ENCODE measurements at places on chromosomes 16 and 17.

DNA sequence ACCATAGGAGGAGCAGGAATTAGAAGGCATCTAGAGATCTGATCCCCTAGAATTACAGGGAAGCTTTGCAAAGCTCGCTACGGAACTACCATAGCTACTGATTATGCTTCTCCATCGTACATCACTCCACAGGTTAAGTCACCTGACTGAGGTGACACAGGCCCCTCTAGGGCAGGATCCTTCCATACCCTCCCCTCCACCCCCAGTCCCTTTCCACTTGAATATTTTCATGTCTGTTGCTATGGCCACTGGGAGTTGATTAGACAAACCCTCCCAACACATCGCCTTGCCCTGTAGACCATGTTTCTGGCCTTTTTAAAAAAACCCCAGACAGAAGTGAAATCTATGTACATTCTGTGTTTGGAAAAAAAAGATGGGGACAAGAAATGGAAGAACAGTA lies 287.1 kb downstream of the SOX9 start:
- DNase-seq: no peak

- no peak for DNase-seq
Measured at GRCh38 chr17:68249354-68249765, 1.5 kb downstream of the AMZ2 start.

GRCh38 chr16:75703306-75703705 lies 2.0 kb upstream of the DUXB start:
- DNase-seq: no peak

- no peak for DNase-seq
Measured at GRCh38 chr17:71926746-71927398, 193.9 kb upstream of the SOX9 start.

DNA sequence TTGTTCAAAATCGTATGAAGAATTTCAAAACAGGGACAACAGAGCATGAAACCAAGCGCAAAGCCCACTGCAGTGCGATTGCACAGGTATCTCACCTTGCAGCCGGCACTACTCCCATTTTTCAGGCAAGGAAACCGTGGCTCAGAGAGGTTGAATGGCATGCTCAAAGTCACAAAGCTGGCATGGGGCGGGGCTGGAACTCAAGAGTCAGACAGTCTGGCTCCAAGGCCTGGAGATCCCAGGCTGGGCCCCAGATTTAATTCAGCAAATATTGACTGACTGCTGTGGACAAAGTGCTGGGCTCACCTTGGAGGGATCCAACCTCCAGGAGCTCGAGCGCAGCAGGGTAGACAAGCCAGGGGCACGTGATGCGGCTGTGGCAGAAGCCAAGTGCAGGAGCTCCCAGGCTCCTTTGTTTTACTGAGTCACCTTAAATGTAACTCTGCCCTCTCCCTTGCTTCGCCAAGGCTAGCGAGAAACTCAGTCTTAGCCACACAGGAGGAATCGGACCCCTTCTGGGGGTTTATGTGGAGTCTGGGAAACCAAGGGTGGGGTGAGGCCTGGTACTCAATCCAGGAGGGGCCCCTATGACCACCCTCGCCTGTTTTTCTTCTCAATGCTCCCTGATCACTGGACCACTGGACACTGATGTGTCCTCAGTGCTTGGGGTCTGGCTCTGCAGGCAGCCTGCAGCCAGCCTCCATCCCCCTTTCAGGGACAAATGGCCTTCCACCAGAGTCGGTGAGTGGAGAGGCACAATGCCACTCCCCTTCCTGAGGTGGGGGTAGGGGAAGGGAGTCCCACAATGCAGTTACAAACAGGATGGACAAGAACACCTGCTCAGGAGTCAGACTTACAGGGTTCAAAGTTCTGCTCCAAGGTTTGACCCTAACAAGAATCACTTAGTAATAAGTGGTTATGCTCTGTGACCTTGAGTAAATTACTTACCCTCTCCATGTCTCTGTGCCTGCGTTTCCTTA lies 3.9 kb upstream of the SPATA20 start:
- no peak for DNase-seq

GRCh38 chr17:17356149-17356930 lies 53.2 kb downstream of the NT5M start:
- DNase-seq: peak; percentile 27

DNA sequence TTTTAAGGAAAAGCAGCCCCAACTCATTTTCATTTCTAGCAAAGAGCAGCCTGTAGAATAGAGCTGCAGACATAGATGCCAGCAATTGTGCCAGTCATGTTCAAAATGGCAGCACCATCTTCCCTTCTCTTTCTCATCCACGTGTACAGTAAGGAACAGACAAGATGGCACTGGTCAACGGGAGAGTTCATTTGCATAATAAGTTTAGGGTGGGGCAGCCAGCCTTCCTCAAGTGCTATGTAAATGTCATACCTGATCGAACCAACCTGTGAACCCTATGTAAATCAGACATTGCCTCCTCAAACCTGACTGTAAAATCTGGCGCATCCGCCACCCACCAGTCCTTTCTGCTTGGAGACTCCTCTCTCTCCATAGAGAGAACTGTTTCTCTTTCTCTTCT lies 150.0 kb upstream of the CDH13 start:
- DNase-seq: no peak

DNA sequence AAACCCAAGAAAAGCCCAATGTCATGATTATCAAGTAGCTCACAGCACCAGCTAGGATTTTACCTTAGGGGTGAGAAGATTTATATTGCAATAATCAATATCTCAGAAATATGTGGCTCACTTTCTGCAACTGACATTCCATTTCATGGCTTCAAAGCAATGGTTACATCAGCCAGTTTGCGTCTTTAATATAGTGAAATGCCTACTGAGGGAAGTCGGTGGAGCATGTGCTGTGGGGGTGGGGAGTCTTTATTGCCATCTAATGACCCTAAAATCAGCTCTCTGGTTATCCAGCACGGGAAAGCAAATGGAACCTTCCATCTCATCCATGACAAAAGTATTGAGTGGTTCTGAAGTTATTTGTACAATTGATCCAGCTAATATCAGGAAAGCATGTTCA lies 395.5 kb downstream of the CA10 start:
- DNase-seq: no peak

DNA sequence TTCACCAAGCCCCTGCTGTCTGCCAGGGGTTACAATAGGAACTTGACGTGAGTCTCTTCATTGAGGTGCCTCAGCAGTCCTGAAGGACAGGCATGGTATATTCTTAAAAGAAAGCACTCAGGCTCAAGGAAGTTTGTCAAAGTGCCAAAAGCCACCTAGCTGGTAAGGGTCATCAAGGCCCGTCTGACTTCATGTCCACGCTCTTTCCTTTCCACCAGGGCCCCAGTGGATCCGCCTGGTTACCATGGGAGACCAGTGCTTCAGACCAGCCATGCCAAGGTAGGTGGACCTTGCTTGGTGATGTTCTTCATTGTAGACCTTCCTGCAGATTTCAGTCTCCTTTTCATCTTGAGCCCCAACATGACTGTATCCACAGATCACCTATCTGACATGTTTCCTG lies 27.6 kb upstream of the CCL1 start:
- DNase-seq: no peak

- DNase-seq: no peak
Measured at GRCh38 chr16:55949518-55949917, 74.3 kb upstream of the CES5A start.

GRCh38 chr16:4767872-4768548 lies 1.0 kb upstream of the ZNF500 start:
- DNase-seq: no peak

DNA sequence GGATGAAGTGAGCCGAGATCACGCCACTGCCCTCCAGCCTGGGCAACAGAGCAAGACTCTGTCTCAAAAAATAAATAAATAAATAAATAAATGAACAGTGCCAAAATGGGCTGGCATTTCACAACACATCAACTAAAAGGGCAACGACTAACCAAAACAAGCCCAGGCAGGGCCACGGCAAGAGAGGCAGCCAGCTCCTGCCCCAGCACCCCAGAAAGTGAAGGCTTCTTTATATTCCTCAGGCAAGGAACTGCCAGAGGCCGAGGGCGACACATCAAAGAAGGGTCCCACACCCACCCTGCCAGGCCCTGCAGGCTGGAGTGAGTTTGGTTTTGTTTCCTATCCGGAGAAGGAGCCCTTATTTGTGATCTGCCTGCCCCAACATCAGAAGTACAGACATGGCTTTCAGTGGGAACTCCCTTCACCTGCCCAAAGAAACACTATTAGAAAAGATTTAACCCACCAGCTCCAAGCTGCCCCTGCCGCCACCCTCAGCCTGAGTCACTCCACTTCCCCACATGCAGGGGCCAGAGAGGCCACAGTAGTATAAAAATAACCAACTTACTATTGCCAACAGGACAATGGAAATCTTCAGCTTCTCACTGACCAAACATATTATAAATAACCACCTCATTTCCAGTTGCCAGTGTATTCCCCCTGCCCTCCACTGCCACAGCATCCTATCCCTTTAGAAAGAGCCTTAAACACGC lies 8.0 kb downstream of the FBXO31 start:
- no peak for DNase-seq

- no peak for DNase-seq
Measured at GRCh38 chr16:12724226-12724625, 79.5 kb downstream of the CPPED1 start.

DNA sequence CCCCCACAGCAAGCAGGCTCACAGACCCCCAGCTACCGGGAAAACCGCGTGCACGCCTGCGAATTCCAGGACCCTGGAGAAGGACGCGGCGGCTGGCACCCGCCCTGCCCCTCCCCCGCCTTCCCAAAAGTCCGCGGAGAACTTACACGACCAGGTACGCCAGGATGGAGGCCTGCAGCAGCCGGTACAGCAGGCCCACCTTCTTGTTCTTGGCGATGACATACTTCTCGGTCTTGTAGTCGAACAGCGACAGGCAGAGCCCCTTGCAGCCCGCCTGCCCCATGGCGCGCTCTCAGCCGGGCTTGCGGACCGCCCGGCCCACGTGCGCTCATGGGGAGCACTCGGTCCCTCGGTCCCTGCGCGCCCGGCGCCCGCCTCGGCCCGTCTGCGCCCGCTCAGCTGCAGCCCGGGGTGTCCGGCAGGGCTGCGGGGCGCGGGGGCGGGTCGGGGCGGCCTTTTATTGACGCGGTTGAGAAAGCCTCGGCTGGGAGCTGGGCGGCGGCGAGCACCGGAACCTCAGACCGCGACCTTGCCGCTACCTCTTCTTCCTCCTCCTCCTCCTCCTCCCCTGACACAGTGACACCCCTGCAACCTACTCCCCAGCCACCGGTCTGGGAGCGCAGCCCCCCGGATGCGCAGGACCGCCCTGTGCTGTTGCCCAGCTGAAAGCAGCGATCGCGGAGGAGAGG lies at the start of gene P2RX5:
P2RX5 (minus strand) TSS at position 433 of the 689 bp plus-strand sequence; CDS start at position 283, 150 bp downstream.
- no peak for DNase-seq

- DNase-seq: no peak
Measured at GRCh38 chr16:86049641-86050040, 150.7 kb downstream of the IRF8 start.

DNA sequence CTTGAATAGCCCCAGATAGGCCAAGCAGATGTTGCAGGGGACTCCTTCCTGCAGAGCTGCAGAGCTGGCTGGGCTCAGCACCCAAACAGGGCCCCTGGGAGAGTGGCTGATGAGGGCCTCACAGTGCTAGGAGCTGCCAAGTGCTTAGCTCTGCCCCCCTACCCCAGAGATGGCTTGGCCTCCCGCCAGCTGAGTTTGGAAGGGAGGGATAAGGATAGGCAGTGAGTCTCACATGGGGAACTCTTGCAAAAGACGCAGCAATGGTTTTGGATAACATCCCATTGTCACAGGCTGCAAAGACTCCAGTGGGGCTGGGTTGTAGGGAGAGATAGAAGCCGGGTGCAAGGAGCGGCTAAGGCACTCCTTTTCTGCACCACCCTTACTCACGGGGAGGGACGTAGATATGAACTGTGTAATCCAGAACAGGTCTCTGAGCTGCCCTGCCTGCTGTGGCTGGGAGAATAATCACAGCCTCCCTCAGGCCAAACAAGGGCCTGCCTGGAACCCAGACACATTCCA lies 52.9 kb upstream of the MAF start:
- DNase-seq: no peak

- DNase-seq: no peak
Measured at GRCh38 chr17:78324391-78325075, 35.3 kb downstream of the SOCS3 start.

All from stimulated activated CD8-positive, alpha-beta memory T cell treated with anti-CD3 and anti-CD28 coated beads, Interleukin-2, amount 100 ng/mL, for 1 hour (primary cell).